IPS DF 6.9 (cell line): ENCODE measurements at places on chromosomes 2 and 18.

DNA sequence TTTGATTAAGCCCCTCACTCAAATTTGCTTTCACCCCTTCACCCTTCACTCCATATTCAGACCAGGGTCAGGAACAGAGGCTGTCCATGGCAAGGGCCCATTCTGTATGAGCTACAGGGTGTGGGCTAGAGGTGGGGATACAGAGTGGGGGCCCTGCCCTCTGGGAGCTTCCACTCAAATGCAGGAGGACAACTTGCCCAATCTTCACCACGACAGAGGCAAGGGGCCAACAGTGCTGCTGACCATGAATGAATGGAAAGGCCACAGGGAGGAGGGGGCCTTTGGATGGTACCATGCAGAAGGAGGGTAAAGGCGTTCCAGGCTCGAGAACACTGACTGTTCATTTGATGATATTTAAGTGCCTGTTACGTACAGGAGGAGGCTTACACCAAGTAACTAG is 22.8 kb downstream of the ADRA2B start:
- DNase-seq = no peak

- DNase-seq = no peak
These were observed 13.4 kb upstream of the MAP3K2 start for GRCh38 chr2:127400897-127401756.

DNA sequence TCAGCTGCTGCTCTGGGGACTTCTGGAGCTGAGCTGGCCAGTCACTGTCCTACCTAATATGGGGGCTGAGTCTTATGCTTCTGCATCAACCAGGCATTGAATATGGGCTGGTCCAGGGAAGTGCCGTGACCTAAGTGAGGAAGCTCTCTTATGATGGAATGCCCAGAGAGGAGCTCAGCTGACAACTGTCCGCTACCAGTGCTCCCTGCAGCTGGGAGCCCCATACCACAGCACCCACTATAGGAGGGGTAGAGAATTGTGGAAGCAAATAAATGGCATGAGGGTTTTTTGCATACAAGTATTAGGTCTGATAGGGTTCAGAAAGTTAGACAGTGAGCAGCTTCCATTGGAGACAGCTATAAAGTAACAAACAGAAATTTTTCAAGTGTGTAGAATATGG is 4.5 kb downstream of the TIMM21 start:
- DNase-seq = no peak

- DNase-seq = no peak
These were observed 75.8 kb downstream of the KIDINS220 start for GRCh38 chr2:8761529-8762164.
